SW480 (cell line): ENCODE measurements at places on chromosomes 6 and 20.

DNA sequence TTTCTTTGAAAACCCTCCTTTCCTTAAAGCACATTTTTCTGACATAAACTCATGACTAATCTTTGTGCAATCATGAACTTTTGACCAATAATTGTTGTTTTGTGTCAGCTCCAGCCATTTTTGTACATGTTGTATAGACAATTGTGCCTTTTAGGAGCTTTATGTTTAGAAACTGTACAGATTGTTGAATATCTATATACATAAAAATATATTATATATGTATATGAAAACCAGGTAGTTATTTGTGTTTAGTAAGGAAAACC lies 125.7 kb upstream of the EDN1 start:
- DNase-seq = no peak

GRCh38 chr6:138943089-138943625 lies 44.9 kb downstream of the REPS1 start:
- DNase-seq = no peak

GRCh38 chr6:37980222-37980595 lies 160.7 kb downstream of the ZFAND3 start:
- DNase-seq = no peak

DNA sequence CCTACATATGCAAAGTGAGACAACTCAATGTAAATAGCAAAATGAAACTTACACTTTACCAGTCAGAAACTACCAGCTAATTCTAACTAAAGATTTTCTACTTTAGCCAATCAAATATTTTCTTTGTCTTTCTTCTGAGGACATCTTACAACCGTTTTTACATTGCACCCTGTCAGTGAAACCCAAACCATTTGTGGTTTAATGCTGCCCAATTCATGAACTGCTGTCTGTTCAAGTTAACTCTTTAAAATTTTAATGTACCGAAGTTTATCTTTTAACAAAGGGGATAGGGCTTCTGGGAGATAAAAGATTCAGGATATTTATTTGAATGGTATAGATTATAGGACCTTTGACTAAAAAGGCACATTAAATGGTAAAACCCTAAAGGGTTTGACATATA lies 121.3 kb upstream of the HDDC2 start:
- DNase-seq = no peak
